ENCODE measurements at places on chromosomes 2 and 18.
A peak's percentile ranks its signal among the peaks of the same experiment; 100 is the strongest.

GRCh38 chr2:3870222-3870621 lies 166.8 kb downstream of the DCDC2C start:
- DNase-seq, result no peak

DNA sequence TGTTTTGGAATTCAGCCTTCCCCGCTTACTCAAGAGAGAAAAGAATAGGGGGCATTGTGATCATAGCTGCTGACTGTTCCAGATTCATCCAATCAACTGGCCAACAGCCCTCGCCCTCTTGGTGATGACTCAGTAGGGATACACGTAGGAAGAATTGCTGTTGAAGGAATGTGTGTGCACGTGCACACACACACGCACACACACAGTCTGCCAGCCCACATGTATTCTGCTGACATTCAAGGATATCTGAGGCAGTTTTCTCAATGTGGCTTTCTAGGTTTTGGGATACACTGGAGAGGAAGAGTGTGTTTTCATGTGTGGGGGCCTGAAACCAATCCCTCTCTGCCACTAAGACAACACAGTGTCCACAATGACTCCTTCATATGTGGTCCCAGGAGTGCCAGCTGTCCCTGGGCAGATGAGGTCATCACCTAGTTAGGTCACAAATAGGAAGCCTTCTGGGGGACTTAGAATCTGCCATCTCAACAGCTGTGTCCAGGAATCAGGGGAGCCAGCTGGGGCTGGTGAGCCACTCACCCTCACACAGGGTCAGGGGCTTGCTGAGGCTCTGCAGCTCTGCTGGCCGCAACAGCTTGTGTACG lies 352.6 kb downstream of the SS18 start:
- no peak for DNase-seq

DNA sequence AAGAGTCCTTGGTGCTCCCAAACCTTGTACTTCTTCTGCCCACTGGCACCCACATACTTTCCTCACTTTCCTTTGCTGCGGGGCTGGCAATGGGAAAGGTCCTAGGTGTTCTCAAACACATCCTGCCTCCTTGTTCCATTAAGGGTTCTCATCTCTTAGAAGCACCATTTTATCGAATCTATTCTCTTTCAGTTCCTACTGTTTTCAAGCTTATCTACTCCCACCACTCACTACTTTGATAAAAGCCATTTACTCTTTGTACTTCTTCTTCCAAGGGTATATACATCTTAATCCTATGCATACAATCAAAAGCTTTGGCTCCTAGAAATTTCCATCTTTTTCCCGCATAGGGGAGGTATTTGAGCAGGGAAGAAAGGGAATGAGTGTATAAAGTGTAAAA lies 77.1 kb upstream of the LRRTM1 start:
- no peak for DNase-seq

GRCh38 chr2:214503568-214503967 lies 92.7 kb downstream of the VWC2L start:
- DNase-seq, result no peak

GRCh38 chr2:23669413-23670244 lies 257.3 kb downstream of the ATAD2B start:
- DNase-seq, result no peak

GRCh38 chr2:28654663-28655320 lies 96.8 kb upstream of the PPP1CB start:
- no peak for DNase-seq

- DNase-seq, result no peak
Observed at GRCh38 chr2:179024445-179024844, 25.5 kb downstream of the CCDC141 start.

- DNase-seq, result no peak
Observed at GRCh38 chr18:13582178-13582670, 144.1 kb downstream of the FAM210A start.

DNA sequence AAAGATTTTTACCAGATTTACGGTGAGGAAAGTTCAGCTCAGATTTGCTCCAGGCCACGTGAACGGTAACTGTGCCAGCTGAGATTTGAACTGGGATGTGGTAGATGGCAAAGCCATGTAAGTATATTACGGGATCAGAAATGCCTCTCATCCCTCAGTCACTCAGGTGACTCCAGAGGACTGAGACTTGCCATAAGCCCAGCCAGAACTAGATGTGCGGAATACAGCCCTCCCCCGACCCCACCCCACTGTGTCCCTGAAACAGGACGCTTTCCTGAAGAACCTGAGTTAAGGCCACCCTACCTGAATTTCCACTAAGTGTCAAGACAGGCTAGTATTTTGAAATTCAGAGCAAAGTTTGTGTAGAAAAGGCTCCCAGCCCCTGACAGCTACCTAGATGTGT lies 1.3 kb upstream of the FHL2 start:
- DNase-seq, result no peak

- no peak for DNase-seq
Observed at GRCh38 chr18:24083550-24083949, 55.3 kb upstream of the CABYR start.

DNA sequence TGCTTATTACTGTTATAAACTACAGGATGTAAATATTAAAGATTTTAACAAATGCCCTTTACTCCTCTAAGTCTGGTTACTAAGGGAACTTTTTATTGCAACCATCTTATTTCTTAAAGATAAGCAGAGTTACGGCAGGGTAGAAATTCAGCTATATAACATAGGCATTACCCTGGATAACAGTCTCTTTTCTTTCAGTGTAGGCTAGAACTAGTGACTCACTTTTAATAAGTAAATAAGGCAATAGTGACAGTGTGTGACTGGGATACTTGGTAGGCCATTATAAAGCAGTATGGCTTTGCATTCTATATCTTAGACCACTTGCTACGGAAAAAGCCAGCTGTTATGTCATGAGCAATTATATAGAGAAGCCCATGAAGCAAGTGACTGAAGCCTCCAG lies 1041.0 kb upstream of the NRXN1 start:
- DNase-seq, result no peak

DNA sequence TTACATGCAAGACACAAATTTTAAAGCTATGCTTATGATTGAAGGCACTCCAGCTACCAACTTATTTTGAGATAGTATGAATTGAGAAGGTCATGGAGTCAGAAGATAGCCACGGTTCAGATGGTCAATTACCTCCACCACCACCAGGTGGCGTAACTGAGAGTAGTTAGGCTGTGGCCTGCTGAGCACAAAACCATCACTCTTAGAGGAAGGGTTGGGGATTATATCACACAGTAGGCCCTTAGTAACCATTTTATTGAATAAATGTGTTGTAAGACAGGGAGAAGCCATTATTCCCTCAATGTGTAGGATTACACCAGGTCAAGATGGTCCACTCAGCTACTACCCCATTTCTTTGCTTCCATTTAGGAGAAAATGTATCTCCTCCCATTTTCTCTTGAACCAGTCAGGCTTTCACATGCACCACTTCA lies 18.8 kb downstream of the KLHL41 start:
- DNase-seq, result peak; percentile 76

GRCh38 chr18:11998193-11998592 lies 16.9 kb downstream of the IMPA2 start:
- DNase-seq, result no peak

DNA sequence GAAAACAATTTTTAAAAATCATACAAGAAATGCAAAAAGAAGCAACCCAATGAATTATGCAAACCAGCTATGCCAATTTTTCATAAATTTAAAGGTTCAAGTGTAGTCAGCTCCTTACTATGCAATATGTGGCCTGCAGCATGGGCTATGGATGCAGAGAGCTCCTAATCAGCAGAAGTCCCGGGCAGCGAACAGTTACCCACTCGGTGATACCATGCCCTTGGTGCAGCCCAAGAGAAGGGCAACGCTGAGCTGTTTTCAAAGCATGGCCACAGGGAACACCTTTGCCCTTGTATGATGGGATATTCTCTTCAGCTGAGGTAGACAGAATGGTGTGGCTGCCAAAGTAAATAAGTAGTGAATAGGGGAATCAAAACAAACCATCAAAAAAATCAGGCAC lies 17.3 kb upstream of the ARL5A start:
- no peak for DNase-seq

- DNase-seq, result no peak
Observed at GRCh38 chr18:69491576-69491975, 90.9 kb downstream of the DOK6 start.

DNA sequence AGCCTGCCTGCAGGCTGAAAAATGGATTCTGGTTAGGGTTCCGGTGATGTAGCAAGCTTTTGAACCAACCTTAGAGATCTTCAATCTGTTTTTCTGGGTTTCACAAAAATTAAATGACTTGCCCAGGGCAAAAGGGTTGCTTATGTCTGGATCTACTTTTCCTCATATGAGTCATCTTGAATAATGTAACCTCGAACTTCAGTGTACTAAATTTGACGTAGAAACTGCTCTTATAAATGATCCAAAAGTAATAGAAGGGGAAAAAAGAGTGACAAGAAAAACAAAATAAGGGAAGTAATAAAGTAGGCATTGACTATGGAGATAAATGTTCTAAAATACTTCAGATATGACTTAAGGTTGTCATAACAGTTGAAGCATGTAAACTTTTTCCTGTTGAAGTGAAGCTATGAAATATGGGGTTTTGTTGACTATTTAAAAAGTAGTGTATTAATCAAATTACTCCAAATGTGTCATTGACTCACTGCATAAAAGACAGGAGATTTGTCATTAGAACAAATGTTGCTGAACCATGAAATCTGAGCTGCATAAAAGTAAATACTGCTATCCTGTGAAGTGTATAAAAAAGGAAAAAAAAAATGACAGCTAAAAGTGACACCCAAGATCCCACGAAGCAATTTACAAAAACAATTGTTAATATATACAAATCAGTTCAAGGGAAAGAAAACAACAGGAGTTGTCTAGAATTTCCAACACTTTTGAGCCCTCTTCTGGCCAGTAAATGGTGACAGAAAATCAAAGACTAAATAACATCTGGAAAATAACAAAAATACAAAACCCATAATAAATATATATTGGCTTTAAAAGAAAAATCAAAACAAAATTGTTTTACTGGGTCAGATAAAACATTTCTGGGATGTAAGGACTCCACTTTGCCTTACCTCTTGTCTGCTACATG lies 103.6 kb upstream of the SERPINE2 start:
- no peak for DNase-seq

- no peak for DNase-seq
Observed at GRCh38 chr2:74128206-74128605, 19.5 kb downstream of the BOLA3 start.

DNA sequence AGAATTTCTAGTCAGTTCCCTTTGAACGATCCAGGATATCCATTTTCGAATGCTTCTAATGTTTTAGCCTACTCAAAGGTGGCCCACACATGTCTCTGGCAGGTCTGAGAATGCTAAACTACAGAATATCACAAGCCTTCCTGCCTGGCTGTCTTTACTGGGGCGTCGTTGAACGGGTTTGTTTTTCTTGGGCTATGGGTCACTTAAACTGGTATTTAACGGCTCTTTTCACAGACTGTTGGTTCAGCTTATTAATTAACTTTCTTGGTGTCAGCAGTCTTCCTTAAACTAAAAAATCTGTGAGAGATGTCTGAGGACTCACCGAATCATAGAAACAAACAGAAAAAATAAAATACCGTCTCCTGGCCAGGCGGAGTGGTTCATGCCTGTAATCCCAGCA lies 563.2 kb upstream of the NRP2 start:
- DNase-seq, result no peak

- DNase-seq, result no peak
Observed at GRCh38 chr2:212328712-212329496, 209.7 kb downstream of the ERBB4 start.

GRCh38 chr2:29759360-29759759 lies 162.0 kb downstream of the ALK start:
- DNase-seq, result no peak

GRCh38 chr2:172231508-172231907 lies 128.8 kb upstream of the DLX2 start:
- DNase-seq, result no peak

DNA sequence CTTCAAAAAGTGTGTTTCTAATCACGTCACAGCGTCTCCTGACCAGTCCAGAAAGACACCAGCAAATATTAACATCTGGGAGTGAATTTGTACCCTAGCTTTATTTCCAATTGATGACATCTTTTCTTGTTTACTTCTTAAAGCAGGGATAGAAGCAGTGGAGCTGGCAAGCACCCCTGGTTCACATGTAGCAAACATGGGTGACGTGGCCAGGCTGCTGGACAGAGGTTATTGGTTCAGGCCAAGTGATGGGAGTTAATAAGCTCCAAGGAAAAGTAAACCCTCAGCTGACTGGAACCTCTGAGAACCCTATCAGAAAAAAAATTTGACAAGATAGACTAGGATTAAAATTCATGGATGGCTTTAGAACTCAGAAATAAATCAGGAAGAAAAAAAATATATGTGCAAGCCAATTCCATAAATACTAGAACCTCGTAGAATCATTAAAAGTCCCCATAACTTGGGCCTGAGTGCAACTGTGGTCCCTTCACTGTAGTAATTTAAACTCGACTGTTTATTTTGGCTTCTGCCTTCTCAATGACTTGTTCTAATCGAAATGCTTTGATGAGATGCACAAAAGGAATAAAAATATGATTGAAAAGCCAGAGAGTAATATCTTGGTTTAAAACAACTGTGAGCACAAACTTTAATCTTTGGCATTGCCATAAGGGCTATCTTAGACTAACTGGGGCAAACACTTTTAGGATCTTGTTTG lies 121.5 kb upstream of the CTAGE1 start:
- no peak for DNase-seq

- DNase-seq, result peak; percentile 44
Observed at GRCh38 chr2:70656421-70657010, 102.9 kb upstream of the TGFA start.

DNA sequence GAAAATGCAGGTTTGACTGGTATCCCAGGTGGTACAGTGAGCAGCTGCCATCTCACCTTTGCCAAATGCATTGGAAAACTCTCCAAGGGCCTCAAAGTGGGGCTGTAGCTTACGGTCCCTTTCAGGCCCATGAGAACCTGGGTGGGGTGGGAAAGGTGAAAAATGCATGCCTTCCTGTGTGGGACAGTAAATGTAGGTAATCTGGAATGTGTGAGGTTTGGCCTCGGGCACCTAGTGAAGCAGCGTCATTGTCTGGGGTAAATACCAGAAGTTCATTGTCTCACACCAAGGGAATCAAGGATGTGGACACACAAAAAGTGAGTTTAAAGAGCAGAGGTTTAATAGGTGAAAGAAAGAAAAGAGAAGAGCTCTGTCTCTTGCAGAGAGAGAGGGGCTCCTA lies 36.6 kb downstream of the TIMM21 start:
- DNase-seq, result no peak

DNA sequence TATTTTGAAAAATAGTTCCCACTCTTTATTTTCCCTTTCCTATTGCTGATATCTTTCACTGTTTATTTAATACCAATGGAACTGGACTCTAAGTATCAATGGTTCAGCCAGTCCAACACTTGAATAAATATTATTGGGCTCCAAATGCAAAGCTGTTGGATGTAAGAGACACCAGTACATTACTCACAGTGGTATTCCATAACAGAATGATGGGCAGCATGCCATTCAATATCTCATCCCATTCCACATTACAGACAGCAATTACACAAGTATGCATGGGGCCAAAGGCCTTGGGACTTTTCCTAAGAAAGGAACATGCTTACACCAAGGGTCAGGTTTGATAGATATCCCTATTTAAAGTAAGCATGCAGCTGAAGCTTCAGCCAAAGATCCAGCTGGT lies 231.9 kb downstream of the RND3 start:
- no peak for DNase-seq

- DNase-seq, result no peak
Observed at GRCh38 chr2:175854665-175855064, 147.4 kb downstream of the LNPK start.
